ENCODE measurements at places on chromosomes 4 and X. TPM values are rescaled to one million over a fixed set of nuclear protein-coding genes. Genes with fewer than 3 reads are reported as not detected.

GRCh38 chr4:72394012-72394663, 174.9 kb downstream of the ADAMTS3 start:
- no peak for DNase-seq

DNA sequence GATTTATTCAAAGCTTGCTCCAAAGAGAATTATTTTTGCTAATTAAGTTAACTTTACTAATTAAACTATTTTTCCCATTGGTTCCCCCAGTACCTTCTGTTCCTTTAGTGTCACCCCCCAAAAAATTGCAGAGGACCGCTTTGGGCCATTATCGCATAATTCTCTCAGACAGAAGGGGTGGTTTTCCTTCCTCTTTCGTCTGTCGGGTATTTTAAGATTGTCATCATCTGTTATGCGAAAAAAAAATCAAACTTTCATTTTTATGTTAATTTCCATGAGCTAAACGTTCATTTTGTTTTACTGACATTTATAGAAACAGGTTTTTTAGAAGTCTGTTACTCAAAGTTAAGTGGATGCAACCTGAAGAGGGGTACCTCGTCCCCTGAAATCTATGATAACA, 76.2 kb upstream of the DDX3X start:
- no peak for DNase-seq

Gene XIAP
- total RNA-seq: 48.0 TPM

Gene PNMA6F
- total RNA-seq: not detected

Gene C4orf51
- total RNA-seq: not detected

DNA sequence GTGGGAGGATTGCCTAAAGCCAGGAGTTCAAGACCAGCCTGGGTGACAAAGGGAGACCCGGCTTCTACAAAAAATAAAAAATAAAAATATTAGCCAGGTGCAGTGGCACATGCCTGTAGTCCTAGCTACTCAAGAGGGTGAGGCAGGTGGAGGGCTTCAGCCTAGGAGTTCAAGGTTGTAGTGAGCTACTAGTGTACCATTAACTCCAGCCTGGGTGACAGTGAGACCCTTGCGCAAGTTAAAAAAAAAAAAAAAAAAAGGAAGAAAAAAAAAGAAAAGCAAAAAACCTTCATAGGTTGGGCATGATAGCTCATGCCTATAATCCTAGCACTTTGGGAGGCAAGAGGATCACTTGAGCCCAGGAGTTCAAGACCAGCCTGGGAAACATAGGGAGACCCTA, 5.8 kb downstream of the SCLT1 start:
- no peak for DNase-seq

- no peak for DNase-seq
Observed at GRCh38 chr4:1295405-1296055, 5.8 kb downstream of the MAEA start.

Gene FGFBP2
- not detected for total RNA-seq

DNA sequence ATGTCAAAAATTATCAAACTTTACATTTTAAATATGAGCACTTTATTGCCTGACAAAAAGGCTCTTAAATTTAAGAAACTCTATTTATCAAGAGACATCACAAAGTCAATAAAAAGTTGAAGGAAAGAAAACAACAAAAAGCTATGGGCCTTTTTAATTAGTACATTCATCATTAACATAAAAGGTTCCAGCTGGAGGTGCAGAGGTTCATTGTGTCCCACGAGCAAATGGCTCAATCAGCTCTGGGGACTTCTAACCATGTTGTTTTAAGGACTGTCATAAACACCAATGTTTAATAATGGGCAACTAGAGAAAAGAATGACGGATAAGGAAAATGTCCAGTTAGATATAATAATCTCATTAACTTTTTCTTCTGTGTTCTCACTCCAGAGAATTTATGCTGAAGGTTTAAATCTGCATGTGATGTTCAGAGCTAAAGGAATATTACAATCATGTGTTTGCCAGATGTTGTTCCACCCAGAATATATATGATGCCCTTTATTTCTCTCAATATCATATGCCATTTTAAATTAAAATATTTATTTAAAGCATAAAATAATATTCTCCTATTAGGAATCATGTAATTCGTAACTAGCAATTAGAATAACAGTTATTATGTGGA, 840.3 kb upstream of the ADGRL3 start:
- DNase-seq: no peak

DNA sequence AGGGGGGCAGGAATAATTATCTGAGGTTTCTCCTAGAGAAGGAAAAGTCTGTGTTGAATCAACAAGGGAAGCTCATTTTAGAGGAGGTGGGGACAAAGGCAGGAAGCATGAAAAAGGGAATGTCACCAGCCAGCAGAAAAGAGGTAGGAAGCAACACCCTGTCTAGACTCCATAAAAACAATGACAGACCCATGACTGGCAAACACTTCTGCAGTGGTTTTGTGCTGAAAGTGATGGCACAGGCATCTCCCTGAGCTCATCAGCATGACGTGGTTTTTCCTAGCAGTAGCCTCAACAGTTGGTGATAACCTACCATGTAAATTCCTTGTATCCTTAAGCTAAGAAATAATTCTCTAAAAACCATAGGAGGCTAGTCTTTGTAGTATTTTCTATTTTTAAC, 110.7 kb upstream of the GALNT7 start:
- peak; percentile 70 for DNase-seq

- peak; percentile 99 for DNase-seq
Observed at GRCh38 chr4:128287871-128288688, 467 bp upstream of the PGRMC2 start.

All from myocyte (in vitro differentiated cells).